AG10803 (cell line): ENCODE measurements at places on chromosomes 13 and 19.
A peak's percentile ranks its signal among the peaks of the same experiment; 100 is the strongest.

DNA sequence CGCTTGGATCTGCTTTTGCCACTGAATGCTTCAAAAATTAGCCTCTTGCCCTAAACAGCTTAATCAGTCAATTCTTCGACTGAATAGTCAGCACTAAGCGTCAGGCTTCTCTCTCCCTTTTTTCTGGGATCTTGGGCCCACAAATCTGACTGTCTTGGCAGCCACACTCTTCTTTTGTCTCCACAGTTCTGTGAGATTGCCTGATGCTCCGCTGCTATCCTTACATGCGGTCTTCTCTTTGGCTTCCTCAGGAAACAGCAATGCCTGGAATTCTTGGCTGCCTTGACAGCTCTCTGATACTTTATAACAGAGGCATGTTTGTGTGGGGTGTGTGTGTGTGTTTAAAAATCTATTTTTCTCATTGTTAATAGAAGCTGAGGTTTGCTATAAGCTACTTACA is 32.6 kb downstream of the ERCC5 start:
- DNase-seq = peak; percentile 76

- peak; percentile 25 for DNase-seq
Observed at GRCh38 chr19:48705431-48705830, 9.7 kb downstream of the FUT2 start.

DNA sequence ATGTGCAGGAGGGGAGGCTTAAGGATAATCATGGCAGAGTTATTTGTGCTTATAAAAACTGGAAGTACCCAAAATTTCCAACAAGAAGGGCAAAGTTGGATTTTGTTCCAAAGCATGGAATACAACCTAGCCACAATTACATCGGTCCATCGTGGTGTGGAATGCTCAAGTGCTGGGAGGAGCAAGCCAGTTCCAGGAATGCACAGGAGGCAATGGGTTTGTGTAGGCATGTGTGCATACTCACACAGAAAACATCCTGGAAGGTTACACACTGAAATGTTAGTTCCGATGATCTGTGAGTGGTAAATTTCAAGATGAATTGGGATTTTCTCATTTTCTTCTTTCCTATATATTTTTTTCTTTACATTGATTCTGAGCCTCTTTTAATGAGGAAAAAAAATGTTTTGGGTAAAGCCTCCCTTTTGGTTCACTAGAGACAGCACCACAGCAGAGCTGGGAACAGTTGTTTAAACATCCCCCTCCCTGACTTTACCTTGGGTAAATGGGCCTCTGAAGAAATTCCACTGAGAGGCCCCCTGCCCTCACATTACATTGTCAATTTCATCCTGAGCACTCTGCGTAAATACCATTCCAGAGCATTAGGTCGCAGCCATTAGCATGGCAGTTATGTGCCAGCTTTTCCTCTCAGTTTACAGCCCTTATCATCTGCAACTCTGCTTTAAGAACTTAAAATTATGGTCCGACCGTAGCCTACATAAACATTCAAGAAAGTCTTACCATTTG is 122.0 kb downstream of the UQCRFS1 start:
- peak; percentile 10 for DNase-seq

DNA sequence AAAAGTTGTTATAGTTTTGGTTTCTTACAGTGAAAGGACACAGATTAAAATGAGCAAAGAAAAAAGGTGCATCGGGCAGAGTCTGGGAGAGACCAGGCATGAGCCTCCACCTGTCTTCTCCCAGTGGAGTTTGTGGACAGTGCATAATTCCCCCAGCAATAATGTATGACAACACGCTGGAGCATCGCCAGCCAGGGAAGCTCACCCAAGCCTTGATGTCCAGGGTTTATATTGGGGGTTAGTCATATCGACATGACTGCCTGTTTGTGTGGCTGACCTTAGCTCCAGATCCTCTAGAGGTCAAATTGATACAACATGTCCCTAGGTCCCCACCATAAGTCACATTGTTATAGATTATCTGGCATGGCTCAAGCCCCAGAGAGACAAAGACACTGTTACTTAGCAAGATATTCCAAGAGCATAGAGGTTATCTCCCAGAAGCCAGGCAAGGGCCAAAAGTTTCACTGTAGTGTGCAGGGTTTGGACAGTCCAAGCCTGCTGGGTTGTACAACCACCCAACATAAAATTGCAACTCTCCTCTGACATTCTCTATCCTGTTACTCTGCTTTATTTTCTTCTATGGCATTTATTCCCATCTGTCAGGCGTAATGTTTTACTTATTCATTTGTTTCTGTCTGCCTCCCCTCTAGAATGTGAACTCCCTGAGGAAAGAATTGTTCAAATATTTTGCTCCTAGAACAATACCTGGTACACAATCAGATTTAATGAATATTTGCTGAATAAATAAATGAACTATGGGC is 5.6 kb upstream of the KLK13 start:
- DNase-seq = no peak

- no peak for DNase-seq
Observed at GRCh38 chr13:26247011-26247410, 6.9 kb upstream of the CDK8 start.

DNA sequence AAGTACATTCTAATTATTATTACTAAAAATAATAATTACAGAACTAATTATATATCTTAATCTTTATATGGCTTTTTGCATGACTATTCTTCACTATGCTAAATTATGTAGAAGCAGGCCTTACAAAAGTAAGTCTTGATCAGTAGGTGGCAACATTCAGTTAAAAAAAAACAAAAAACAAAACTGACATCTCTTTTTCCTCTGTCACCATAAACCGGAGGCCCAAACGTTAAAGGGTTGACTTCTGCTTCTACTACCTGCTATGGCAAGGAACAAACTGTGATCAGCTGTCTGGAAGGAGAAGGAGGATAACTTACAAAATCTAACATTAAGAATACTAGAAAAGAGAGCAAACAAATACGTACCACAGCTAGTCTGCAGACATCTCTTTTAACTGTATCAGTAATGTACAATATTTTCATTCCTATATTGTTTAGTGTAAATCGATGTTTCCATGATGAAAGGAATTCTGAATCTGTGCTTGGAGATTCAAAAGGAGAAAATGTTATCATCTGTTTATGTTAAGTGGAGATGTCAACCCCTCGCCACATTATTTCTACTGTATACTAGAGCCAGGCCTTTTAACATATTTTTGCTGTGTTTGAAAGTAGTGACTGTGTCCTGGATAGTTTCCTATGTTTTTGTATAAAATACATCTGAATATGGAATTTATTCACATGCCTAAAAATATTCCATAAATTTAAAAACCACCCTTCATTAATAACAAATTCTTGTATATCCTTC is 1525.4 kb downstream of the SLITRK1 start:
- peak; percentile 0 for DNase-seq

DNA sequence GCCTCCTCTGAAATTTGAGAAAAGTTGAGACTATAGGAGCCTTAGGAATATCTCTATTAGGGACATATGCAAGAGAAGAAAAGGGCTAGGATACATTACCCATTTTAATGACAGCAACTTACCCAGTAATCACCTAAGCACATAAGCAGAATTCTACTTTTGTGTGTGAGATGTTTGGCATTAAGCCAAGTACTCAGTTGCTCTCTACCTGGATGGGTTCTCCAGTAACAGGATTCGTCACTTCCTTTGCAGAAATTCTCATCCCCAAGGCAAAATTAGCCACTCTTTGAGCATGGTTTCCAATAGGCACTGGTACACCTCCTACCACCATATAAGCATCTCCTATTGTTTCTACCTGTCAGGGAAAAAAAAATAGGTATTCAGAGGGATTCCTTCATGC is 95.1 kb downstream of the C13orf42 start:
- DNase-seq = no peak

DNA sequence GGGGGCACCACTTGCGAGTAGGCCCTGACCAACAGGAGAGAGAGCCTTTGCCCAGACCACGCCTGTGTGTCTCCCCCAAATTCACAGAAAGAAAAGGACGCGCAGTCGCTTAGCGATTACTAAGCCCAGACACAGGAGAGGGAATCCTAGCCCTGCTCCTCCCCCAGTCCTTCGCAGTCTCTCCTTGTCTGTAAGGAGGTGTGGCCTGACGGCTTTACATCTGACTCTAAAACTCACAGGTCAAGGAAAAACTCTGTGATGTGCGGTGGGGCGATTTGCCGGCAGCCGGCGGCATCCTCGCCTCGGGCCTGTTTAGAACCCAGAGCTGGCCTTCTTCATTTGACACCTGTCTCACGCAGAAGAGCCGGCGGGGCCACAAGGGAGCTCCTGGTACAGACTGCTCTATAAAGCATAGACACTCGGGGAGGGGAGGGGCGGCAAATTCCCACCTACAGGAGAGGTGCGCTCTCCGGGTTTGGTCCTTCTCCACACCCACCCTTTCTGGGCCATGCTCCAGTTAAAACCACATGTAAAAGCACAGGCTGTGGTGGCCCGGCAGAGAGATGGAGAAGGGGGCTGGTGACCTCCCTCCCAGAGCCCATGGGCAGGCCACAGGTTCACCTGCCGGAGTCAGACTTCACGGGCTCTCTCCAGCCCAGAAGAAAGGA is 17.8 kb downstream of the GPR12 start:
- no peak for DNase-seq
